ENCODE measurements at places on chromosomes 4 and X. TPM values are rescaled to one million over a fixed set of nuclear protein-coding genes. Genes with fewer than 3 reads are reported as not detected.

DNA sequence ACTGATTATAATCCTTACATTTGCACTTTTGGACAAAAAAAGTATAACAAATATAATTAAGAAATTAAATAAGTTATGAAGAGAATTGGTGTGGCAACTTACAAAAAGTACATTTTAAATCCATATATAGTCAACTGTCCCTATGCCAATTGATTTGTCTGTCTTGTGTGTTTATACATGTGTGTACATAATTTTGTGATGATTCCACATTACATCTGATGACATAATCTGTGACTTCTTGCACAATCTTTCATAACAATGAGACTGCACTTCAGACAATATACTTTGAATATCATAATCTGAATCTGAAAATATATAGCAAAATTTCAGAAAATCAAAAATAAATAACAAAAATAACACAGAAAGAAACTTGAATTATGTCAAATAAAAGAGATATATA lies 953.4 kb downstream of the FAT4 start:
- DNase-seq: no peak

DNA sequence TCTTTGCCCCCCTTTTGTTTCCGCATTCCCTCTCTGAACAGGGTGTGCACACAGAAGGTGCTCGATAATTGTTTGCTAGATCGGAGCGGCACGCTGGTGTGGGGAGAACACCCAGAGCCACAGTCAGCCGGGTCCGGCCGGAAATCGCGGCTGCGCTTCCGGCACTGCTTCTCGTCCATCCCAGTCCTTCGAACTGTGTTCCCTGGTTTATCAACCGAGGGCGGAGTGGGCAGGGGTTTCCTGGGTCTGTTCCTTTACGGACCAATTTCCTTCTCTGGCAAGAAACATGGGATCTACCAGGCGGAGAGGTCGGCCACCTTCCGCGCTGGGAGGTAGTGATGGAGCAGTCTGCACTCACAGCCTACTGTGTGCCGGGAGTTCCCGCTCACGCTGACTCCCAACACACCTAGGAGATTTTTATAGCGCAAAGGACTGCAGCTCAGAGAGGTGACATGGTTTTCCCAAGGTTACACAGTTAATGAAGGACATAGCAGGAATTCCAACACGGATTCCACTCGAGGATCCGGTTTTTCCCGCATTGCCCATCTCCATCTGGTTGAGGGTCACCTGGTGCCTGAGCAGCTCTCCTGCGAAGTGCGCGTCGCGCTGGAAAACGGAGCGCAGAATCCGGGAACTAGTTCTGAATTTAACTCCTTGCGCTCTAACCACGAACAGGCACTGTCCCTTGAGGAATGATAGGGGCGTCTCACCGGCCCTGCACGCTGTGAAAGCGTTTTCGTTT lies 6.8 kb downstream of the MSX1 start:
- DNase-seq: no peak

DNA sequence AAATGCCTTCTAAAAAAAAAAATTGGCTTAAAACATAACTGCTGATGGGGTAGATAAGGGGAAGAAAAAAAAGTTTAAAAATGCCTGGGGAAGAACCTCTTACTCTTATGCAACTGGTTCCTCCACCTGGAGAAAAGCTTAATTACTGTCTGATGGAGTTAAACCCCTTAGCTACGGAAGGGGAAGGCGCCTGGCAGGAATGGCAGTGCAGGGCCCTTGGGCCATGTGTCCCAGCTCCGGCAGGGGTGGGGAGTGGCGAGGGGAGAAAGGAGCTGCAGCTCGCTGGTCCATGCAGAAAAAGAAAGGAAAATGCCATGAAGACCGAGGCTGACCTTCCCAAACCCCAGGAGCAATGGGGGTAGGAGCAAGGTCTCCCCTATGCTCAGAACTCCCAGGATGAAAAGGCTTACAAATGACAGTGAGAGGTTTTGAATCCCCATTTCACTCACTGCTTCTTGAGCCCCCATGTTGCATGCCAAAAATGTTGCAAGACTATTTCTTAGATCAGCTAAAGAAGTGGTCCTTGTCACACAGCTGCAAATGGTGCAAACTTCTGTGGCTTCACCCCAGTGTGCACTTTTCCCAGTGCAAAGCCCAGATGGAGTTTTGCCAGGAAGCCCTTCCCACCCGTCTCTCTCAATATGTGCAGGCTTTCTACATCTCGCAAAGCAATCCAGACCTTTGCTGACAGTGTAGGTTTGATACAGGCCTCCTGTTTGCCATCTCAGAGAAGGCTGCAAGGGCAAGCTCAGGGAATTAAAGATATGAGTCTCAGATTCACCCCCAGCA lies 204.8 kb upstream of the CT83 start:
- no peak for DNase-seq

GRCh38 chr4:121696170-121696580 lies 605 bp downstream of the ANXA5 start:
- peak; percentile 89 for DNase-seq

- DNase-seq: no peak
Measured at GRCh38 chr4:159282329-159282728, 179.4 kb downstream of the RAPGEF2 start.

The PNMA6F gene
- total RNA-seq: not detected

Data from activated CD4-positive, alpha-beta T cell treated with anti-CD3 and anti-CD28 coated beads, Interleukin-2, amount 10 ng/mL, durations not matched to agents 24 days and 14 days (primary cell).